Fibroblast of the conjunctiva (primary cell): ENCODE measurements at places on chromosomes 12 and 14.

- DNase-seq: no peak
Measured at GRCh38 chr12:89883630-89884389, 175.2 kb upstream of the ATP2B1 start.

- no peak for DNase-seq
Measured at GRCh38 chr12:38392554-38393144, 76.1 kb downstream of the ALG10B start.

DNA sequence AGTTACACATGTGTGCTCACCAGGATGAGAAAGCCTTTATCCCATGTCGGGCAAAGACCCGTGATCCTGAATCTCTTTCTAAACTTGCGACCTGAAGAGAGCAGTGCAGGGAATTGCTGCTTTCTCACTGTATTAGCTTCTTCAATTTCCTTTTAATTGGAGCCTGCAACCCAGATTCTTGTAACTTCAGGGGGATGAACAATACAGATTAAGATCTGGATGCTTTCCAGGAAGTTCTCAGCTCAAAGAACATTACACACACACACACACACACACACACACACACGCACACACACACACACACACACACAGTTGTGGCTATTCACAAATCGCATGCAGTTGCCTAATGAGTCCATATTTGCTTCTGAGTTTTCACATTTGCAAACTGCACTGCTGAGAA, 268.3 kb downstream of the NPAS3 start:
- no peak for DNase-seq

DNA sequence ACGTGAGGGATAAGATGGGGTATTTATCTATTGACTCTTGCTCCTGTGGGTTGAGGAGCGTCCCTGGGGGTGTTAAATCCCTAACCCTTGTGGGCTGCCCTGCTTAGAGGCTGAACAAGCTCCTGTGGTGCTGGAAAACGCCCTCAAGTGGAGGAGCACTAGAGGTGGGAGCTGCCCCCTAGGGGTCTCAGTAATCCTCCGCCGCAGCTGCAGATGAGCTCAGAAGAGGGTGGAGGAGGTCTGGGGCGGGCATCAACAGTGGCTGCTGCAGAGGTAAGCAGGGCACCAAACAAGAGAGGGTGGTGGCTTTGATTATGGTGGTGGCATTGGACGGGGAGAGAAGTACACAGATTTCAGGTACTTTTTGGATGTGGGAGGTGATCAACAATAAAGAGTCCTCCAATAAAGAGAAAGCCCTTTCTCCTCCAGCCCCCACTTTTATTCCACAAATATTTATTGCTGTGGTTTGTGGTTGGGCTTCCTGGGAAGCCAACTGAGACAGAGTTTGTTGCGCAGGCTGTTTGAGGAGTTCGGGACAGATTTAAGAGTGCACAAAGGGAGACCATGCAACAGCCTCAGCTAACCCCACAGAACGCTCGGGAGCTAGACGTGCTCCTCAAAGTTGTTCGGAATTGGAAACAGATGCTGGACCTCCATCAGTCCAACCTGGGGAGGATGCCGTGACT, 179.9 kb downstream of the ADCK1 start:
- no peak for DNase-seq

- no peak for DNase-seq
Measured at GRCh38 chr12:113238309-113238708, 17.0 kb downstream of the TPCN1 start.

- DNase-seq: no peak
Measured at GRCh38 chr12:72291175-72291574, 19.0 kb downstream of the TRHDE start.

DNA sequence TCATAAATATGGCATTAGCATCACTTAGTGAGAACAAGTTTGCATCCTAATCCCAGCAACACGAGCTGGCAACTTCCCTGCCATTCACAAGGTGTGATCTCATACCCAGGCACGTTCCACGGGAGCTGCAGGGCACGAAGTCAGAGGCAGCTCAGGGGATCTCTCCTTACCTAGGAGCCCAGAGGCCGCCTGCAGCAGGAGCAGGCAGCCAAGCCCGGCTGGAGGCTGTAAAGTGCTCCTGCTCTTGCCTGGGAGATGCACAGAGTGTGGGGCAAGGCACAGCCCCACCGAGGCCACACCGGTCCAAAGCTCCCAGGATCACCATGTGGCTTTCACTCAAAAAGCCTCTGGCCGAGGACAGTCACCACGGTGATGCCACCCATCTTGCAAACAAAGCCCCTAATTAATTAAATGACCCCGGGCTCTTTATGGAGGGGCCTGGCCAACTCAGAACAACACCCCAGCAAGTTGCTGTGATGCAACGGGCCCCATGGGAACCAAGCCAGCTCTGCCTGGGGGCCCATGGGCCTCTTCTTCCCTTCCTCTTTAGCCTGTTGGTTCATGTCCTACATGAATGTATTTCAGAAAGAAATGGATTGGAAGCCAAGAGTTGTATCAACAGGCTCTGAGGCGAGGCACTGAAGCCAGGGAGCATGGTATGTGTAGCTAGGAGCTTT, 26.5 kb downstream of the NUAK1 start:
- no peak for DNase-seq
